NCI-H774 (cell line): ENCODE measurements at places on chromosomes 5 and 9.

GRCh38 chr5:129563585-129563984 is 103.5 kb downstream of the ADAMTS19 start:
- no peak for DNase-seq

- DNase-seq: no peak
Measured at GRCh38 chr5:118040496-118040895, 947.9 kb downstream of the DTWD2 start.

- no peak for DNase-seq
Measured at GRCh38 chr5:76305269-76305668, 97.8 kb upstream of the IQGAP2 start.

- no peak for DNase-seq
Measured at GRCh38 chr9:35687972-35688557, 1.7 kb downstream of the TPM2 start.

DNA sequence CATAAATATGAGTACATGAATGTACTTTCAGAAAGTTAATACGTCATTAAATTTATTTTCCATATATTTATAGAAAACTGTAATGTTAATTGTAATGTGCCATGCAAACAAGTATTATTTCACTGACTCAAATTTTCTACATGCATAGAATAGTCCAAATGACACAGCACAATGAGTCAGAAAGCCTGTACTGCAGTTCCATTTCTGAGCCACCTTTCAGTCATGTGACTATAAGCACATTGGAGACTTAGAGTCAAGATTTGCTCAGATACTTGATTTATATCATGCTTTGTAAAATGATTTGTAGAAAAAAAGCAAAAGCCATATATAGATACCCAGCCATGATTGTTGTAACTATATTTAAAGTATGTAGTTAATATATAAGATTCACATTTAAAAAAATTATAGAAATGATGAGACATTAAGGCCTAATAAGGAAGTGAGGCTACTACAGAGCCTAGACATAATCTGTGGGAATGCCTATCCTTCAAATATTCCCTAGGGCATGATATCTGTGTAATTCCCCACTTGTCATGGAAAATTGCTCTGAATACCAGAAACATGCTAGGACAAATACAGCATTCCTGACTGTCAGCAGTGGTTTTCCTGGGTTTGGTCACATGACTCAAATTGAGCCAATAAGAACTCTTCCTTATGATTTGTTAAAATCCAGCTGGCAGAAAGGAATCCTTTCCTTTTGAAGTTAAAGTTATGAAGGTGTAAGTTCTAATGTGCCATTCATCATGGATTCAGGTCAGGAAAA is 50.0 kb downstream of the PTPRD start:
- no peak for DNase-seq
